ENCODE measurements at places on chromosomes 2 and 18. TPM values are rescaled to one million over a fixed set of nuclear protein-coding genes. Genes with fewer than 3 reads are reported as not detected.

DNA sequence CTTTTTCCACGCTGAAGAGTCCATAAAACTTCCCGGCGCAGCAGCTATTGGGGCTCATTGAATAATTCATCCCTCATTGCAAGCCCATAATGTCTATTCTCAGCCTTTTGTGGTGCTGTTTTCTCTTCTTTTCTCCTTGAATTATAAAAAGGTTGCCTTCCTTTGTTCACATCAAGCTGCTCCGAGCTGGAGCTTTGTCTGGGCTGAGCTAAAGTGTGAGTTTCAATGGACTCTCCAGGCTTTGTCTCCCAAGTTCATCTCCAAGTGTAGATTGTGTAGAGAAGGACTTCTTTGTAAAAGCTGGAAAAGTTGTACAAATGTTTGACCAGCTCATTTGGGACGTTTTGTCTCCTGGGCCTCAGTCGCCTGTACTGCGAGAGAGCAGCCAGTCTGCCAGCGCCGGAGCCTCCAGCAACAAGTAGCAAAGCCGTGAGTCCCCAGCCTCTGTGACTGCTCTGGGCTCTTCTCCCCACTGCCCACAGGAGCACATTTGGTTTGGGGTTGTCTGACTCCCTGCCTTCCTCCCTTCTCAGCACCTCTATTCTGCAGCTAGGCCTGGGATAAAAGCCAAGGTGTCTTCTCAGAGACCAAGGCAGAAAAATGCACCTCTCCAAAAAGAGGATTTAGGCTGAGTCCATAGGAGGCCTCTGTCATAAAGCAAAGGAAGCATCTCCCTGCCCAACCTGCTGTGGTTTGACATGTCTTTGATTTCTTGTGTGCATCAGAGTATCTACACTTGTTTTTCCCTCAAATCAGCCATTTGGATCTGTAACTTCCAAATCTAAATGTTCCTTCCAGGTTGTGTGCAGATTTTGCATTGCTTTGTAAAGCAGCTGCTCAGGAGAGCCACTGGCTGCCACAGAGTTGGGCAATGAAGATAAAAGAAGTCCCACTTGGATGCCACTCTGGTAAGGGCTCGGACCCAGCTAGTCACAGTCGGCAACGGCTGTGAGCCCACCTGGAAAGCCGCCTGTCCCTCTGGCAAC is 6.4 kb downstream of the PAX3 start:
- no peaks in the 10 kb centered on the region for H3K36me3 ChIP-seq
- H3K27me3 ChIP-seq = peaks cover 73% of the 10 kb centered on the region
- no peak for DNase-seq
- no peak overlapping the region for H3K27ac ChIP-seq

GRCh38 chr2:226327830-226328229 is 471.8 kb downstream of the IRS1 start:
- no peaks in the 10 kb centered on the region for H3K4me1 ChIP-seq
- no peak for DNase-seq
- no peaks in the 10 kb centered on the region for H3K36me3 ChIP-seq
- no peaks in the 10 kb centered on the region for H3K27me3 ChIP-seq
- H3K27ac ChIP-seq = no peak overlapping the region

- H3K27ac ChIP-seq = no peak overlapping the region
- no peaks in the 10 kb centered on the region for H3K36me3 ChIP-seq
Observed at GRCh38 chr2:95374029-95374428, 28.5 kb upstream of the FAHD2A start.

GRCh38 chr2:127408807-127409099 is 9.5 kb upstream of the PROC start:
- no peaks in the 10 kb centered on the region for H3K36me3 ChIP-seq
- no peaks in the 10 kb centered on the region for H3K27me3 ChIP-seq
- H3K27ac ChIP-seq = no peak overlapping the region
- H3K4me3 ChIP-seq = peak overlapping the region; percentile 39
- DNase-seq = no peak

GRCh38 chr18:25594351-25594750 is 242.4 kb upstream of the ZNF521 start:
- H3K4me1 ChIP-seq = no peaks in the 10 kb centered on the region
- H3K27ac ChIP-seq = no peak overlapping the region
- H3K36me3 ChIP-seq = no peaks in the 10 kb centered on the region
- no peak for DNase-seq

DNA sequence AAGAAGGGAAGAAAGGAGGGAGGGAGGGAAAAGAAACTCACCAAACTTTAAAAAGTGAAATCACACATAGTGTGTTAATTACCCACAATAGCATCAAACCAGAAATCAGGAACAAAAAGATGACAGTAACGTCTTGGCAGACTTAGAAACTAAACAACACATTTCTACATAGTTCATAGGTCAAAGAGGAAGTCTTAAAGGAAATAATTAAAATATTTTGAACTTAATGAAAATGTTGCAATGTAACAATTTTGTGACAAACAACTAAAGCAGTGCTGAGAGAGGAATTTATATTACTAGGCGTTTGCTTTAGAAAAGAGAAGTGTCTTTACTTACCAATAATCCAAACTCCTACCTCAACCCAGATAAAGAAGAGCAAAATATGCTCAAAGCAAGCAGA is 505.0 kb upstream of the ID2 start:
- no peak overlapping the region for H3K4me3 ChIP-seq
- DNase-seq = no peak

CERKL gene
- total RNA-seq = not detected

FAM117B gene
- 26.4 TPM for total RNA-seq

CACNB4 gene
- total RNA-seq = 0.25 TPM
